ENCODE measurements at places on chromosomes 3 and 15.

GRCh38 chr15:74252291-74252690 is 16.2 kb downstream of the CCDC33 start:
- no peak for DNase-seq

- DNase-seq: no peak
Observed at GRCh38 chr3:4688411-4688810, 195.3 kb downstream of the ITPR1 start.

DNA sequence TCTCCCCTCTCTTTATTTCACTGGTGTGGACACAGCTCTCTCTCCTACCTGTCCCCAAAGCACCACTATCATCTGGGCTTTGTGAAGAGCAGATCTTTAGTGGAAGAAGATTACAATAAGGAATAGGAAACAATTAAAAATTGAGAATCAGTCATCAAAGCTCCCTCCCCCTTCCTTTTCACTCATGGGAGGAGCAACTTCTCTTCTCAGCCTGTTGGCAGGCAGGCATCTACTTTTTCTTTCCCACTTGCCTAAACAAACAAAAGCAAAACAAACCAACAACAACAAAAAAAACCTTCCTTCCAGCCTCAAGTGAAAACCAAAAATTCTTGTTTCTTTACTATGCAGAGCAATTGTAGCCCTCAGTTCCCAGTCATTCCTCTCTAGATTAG is 125.5 kb upstream of the BHLHE40 start:
- no peak for DNase-seq

DNA sequence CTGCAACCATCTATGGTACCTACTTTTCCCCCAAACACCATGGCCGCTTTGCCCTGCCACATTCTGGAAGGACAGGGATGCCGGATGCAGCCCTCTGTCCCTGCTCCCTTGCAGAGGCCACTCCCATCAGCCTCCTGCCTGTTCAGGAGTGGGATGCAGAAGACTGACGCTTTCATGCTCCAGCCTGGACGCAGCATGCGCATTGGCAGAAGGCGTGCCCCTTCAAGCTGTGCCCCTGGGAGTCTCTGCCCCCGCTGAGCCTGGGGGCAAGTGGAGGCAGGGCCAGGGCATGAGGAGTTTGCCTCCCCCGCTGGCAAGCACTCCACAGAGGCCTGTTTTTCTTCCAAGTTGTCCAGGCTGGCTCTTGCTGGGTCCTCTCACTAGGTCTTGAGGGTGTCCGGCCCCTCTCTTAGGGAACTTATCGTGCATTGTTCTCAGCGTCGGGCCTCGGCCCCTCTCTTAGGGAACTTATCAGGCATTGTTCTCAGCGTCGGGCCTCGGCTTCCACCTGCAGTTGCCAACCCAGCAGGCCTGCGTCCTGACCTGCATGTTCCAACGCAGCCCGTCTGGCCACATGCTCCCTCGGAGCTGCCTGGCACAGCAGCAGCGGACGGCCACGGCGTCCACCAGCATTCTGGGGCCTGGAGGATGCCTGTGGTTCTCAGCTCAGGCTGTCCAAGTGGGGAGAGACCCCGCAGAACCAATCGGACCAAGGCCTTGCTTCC is 14.6 kb upstream of the SNRPA1 start:
- DNase-seq: no peak

DNA sequence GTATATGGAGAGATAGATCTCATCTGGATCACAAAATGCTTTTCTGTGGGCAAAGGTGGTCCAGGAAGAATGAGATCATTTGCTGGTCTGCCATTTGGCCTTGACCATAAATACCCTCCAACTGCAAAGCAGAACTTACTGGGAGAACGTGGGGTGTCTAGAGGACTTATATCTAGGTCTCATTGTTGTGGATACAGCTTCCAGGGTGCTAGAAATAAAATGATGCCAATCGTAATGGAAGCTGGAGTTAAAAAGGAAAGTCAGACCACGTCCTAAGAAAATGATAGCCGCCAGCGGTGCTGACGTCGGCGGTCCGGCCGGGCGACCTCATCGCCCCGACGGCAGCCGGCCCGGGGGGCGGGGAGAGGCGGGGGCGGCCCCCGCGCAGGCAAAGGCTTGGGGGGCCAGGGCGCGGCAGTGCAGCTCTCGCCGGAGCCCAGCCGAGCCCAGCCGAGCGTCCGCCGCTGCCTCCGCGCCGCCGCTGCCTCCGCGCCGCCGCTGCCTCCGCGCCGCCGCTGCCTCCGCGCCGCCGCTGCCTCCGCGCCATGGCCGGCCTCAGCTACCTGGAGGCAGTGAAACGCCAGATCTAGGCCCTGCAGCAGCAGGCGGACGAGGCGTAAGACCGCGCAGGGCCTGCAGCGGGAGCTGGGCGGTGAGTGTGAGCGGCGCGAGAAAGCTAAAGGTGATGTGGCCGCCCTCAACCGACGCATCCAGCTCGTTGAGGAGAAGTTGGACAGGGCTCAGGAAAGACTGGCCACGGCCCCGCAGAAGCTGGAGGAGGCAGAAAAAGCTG is 89.5 kb downstream of the EOMES start:
- DNase-seq: peak; percentile 40

- DNase-seq: no peak
Observed at GRCh38 chr3:58725326-58725853, 58.8 kb upstream of the FAM3D start.

DNA sequence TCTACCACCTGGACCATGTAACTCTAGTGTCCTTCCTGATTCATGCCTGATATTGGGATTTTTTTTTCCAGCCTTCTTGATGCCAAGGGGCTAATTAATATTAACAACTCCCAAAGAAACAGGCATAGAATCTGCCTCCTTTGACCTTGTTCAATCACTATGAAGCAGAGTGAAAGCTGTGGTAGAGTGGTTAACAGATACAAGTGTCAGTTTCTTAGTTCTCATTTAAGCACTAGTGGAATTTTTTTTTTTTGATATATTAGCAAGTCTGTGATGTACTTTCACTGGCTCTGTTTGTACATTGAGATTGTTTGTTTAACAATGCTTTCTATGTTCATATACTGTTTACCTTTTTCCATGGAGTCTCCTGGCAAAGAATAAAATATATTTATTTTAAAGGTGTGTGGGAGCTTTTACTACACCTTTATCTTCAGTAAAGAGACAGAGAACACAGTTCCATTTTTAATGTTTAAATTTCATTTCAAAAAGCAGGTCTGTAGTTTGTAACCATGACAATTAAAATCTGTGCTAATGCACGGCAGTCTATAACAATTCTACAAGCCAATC is 67.1 kb downstream of the TOP2B start:
- no peak for DNase-seq

- DNase-seq: no peak
Observed at GRCh38 chr3:112020674-112021085, 13.9 kb upstream of the TMPRSS7 start.

- no peak for DNase-seq
Observed at GRCh38 chr3:85003479-85003878, 44.7 kb downstream of the CADM2 start.

GRCh38 chr3:151880416-151880690 is 6.9 kb downstream of the SUCNR1 start:
- DNase-seq: no peak

DNA sequence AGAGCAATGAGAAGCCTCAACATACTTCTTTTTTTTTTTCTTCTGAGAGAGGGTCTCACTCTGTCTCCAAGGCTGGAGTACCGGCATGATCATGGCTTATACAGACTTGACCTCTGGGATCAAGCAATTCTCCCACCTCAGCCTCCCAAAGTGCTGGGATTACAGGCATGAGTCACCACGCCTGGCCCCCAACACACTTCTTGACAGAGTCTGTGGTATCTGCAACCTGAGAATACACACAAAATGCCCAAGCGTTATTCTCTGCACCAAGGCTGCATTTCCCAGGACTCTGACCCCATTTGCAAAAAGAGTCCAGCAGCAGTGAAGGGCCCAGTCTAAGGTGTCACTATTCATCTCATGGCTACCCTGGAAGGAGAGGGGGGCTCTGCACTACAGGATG is 42.7 kb upstream of the BLM start:
- DNase-seq: no peak

- no peak for DNase-seq
Observed at GRCh38 chr3:12393894-12394293, 90.4 kb upstream of the TSEN2 start.

DNA sequence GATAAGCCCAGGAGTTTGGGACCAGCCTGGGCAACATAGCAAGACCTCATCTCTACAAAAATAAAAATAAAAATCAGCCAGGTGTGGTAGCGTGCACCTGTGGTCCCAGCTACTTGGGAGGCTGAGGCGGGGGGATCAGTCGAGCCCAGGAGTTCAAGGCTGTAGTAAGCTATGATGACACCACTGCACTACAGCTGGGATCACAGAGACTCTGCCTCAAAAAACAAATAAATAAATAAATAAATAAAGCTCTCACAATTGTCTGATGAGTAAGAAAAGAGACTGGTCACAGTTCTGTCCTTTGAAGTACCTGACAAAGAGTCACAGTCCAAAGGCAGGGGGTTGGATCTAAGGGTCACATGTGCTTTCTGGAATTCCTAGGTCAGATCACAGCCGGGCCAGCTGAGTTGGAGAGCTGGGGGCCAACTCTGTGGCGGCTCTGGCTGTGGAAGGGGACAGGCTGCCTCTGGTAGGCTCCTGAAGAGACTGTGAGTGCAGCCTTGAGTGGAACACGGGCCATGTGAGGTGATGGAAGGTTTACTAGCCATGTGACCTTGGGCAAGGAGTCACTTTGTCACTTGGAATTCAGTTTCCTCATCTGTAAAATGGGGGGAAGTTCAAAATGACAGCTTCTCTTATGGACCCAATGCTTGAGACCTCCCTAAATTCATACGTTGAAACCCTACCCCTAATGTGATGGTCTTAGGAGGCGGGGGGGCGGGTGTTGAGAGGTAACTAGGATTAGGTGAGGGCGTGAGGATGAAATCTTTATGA is 47.2 kb downstream of the WHAMM start:
- DNase-seq: no peak

DNA sequence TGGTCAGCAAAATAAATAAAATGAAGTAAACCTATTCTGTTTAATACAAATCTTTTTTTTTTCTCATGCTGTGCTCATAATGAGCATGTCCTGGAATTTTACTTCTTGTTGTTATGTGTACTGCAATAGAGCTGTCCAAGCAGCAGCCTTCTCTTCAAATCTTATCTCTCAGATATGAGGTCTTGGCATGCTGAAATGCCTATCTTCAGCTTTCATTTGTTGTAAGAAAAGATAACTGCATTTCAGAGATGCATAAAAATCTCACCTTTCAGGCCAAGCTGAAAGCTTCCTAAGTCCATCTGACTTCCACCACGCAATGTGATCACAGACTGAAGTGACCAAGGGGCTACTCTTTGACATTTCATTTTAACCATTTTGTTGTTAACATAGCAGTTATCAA is 43.5 kb upstream of the LRRC3B start:
- no peak for DNase-seq

- no peak for DNase-seq
Observed at GRCh38 chr15:65558336-65558735, 28.1 kb downstream of the HACD3 start.

DNA sequence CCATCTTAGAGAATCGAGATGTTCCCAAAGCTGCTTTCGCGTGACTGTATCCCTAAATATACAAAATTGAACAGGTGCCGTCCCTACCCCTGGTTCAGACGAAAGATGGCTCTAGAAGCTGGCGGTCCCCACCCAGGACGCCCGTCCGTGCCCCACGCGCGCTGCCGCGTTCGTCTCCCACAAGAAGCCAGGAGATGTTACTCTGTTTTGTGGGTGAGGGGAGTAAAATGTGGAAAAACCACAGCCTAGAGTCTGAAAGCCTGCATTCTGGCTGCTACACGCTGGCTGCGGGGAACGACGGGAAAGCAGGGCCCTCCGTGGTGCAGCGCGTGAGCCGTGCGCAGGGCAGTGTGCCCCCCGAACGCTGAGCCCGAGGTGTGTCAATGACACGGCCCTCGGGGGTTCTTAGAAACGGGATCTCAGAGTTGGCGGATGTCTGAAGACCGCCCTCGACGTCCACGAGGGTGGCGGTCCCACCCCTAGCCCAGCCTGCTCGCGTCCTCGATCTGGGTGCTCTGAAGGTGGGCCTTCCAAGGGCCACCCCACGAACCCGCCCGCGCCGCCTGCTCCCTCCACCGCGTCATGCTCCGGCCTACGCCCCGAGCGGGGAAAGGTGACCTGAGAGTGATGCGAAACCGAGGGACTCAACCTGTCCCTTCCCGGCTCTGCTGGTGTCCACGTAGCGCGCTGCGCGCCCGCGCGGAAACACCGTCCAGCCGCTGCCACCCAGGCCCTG is 95.6 kb downstream of the OCA2 start:
- no peak for DNase-seq

DNA sequence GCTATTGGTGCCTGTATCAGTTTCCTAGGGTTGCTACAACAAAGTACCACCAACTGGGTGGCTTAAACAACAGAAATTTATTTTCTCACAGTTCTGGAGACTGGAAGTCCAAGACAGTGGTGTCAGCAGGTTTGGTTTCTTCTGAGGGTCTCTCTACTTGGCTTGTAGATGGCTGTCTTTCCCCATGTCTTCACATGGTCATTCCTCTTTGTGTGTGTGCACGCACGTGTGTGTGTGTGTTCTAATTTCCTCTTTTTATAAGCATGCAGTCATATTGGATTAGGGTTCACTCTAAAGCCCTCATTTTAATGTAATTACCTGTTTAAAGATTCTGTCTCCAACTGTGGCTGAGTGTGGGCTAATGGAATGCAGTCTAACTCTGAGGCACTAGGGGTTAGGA is 182.5 kb downstream of the SPATA16 start:
- no peak for DNase-seq

- no peak for DNase-seq
Observed at GRCh38 chr3:13145131-13145825, 72.0 kb upstream of the IQSEC1 start.

- no peak for DNase-seq
Observed at GRCh38 chr3:29937185-29937584, 656.3 kb downstream of the RBMS3 start.

DNA sequence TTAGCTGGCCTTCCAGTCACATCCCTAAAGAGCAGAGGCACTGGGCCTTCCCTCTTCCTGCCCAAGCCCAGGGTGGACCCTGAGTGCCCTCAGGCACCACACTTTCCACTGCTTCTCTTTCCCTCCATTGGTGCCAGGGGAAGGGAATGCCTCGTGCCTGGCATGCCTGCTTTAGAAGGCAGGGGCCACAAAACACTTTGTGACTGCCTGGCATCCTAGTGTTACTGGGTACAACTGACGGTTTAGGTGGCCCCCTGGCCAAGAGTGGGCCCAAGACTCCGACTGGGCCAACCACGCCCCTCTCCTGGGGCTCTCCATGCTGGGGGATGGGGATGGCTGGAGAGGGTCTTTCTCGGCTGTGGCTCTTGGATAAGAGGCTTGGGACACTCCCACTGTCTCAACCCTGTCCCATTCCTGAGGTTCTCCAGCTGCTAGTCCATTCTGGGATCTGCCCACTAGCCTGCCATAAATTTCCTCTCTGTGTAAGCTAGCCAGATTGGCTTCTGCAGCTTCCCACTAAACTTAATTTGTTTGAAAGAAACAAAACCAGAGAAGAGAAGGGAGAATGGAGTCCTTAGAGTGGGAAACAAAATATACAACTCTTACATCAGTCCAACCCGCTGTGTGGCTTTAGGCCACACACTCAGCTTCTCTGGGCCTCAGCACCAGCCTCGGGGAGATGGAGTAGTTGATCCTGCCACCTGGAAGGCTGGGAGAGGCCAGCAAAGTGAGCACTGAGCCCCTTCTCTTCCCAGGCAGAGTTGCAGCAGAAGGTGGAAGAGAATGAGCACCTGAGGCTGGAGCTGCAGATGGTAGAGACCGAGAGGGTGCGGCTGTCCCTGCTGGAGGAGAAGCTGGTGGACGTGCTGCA is 24.1 kb upstream of the GP9 start:
- DNase-seq: no peak
